HFFc6 (cell line): ENCODE measurements at places on chromosomes 3 and 15. TPM values are rescaled to one million over a fixed set of nuclear protein-coding genes. Genes with fewer than 3 reads are reported as not detected.

DNA sequence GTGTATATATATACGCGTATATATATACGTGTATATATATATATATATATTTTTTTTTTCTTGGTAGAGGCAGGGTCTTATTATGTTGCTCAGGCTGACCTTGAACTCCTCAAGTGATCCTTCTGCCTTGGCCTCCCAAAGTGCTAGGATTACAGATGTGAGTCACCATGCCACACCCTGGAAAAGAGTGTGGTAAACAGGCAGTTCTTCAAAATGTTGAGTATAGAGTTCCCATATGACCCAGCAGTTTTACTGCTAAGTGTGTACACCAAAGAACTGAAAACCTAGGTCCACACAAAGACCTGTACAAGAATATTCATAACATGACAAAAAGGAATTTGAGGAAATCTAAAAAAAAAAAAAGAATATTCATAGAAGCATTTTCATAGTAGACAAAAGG is 71.8 kb upstream of the GCNT3 start:
- no peak overlapping the region for H3K27ac ChIP-seq
- H3K36me3 ChIP-seq, result no peaks in the 10 kb centered on the region
- no peak for DNase-seq

DNA sequence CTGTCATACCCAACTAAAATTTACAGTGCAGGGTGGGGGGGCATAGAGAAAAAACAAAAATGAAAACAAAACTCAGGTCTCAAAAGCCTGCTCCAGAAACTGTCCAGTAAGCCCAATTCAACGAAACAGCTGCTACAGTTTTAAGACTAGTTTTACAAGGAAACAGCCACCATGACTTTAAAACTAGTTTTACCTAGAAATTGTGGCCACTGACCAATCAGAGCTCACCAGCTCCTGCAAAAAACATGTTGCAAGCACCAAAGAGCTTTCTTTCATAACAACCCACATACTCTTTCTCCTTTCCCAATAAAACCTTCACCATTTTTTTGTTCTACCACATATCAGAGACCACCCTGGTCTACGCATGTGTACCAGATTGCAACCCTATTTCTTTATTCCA is 7.3 kb upstream of the CFAP91 start:
- H3K27me3 ChIP-seq, result peaks cover 9% of the 10 kb centered on the region
- H3K36me3 ChIP-seq, result no peaks in the 10 kb centered on the region
- no peak overlapping the region for H3K27ac ChIP-seq

DNA sequence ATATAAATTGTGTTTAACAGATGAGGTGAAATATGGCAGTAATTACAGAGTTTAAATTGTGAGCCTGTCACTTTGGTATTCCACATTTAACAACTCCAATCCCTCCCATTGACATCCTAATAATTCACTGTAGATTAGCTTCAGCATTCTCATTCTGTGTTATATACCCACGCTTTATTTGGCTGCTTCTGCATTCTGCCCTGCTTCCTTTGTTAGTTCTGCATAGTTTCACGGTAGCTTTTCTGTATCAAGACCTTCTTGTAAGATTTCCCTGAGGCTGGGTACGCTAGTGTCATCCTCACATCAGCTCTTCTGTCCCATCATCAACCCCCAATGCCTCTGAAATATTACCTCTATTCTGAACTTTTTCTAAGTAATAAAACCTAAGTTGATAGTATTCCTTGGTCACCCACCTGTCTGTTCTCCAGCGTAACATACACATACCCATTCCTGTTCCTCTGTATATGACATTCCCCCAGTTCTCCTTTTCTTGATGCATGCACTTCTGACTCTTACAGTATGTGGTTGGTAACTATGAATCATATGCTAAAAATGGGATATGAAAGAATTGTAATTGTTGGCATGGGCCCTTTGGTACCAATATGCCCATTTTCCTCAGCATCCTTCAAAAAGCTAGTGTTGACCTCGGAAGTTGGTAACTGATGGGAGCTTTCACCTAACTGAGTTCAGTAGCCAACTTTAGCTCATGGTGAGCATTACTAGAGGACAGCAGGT is 171.2 kb downstream of the KLHL25 start:
- peaks cover 9% of the 10 kb centered on the region for H3K4me1 ChIP-seq
- H3K27me3 ChIP-seq, result no peaks in the 10 kb centered on the region; the same call in 1 of the 2 replicates
- peak; percentile 41 for DNase-seq

GRCh38 chr3:8651418-8652323 is 7.1 kb upstream of the SSUH2 start:
- no peak overlapping the region for H3K4me3 ChIP-seq
- peaks cover 7% of the 10 kb centered on the region for H3K4me1 ChIP-seq
- peaks cover 12% of the 10 kb centered on the region for H3K27me3 ChIP-seq
- H3K36me3 ChIP-seq, result no peaks in the 10 kb centered on the region
- DNase-seq, result no peak

The KBTBD12 gene
- not detected in 3 replicates for total RNA-seq

The IL17RE gene
- 0.37 to 0.92 TPM (median 0.59 TPM) in 3 replicates for total RNA-seq

The ISG20 gene
- total RNA-seq, result 0.61 to 0.73 TPM (median 0.64 TPM) in 3 replicates
